T-helper 9 cell (primary cell): ENCODE measurements at places on chromosomes 13 and 19.

DNA sequence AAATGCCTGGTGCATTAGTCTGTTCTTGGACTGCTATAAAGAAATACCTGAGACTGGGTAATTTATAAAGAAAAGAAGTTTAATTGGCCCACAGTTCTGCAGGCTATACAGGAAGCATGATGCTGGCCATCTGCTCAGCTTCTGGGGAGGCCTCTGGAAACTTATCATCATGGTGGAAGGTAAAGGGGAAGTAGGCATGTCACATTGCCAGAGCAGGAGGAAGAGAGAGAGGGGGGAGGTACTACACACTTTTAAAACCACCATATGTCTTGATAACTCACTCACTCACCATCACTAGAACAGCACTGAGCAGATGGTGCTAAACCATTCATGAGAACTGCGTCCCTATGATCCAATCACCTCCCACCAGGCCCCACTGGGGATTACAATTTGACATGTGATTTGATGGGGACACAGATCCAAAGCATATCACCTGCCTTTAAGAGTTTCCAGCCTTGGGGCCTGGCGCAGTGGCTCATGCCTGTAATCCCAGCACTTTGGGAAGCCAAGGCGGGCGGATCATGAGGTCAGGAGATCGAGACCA is 219.0 kb downstream of the KATNAL1 start:
- no peak for DNase-seq

DNA sequence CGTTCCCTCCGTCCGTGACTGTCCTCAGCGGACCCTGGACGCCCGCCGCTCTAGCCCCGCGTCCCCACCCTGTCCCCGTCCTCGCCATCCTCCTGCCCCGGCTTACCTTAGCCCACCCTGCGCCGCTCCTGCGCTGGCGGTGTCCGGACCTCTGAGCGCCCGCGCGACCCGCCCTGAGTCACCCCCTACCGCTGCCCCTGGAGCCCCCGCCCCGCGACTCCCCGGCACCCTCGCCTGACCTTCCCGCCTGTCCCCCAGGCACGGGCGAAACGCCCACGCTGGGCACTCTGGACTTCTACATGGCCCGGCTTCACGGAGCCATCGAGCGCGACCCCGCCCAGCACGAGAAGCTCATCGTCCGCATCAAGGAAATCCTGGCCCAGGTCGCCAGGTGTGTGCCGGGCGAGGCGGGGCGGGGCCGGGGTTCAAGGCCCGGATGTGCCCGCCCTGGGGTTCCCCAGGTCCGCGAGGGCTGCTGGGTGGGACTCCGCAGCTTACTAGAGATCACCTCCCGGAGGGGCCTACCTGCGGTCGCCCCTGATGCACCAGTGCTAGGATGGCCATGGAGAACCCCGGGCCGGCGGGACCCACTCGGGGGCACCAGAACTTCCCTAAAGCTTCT is 5.1 kb downstream of the HMG20B start:
- DNase-seq: no peak

GRCh38 chr19:11963566-11964355 is 1.1 kb upstream of the ZNF763 start:
- DNase-seq: peak; percentile 60

DNA sequence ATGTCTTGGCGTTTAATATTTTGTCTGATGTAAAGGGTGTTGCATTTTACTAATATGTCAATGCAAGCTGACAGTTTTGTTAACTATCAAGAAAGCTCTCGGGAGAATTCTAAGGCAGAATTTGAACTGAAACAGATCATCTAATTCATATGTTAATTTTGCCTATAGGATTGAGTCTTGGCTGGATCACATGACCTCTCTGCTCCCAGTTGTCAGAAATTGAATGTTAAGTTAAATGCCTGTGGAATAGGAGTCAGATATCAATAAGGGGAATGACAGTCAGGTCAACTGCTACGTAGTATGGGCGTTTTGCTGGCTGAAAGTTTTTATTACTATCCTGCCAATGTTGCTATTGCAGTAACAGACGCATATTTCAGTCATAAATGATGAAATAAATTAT is 358.5 kb downstream of the MYO16 start:
- no peak for DNase-seq

- DNase-seq: no peak
Measured at GRCh38 chr19:40294560-40294959, 9.4 kb upstream of the AKT2 start.

GRCh38 chr19:5804516-5805461 is at the start of gene NRTN:
NRTN (plus strand) TSS chr19:5805067; CDS start chr19:5824166, 19,099 bp downstream.
- DNase-seq: peak; percentile 57

DNA sequence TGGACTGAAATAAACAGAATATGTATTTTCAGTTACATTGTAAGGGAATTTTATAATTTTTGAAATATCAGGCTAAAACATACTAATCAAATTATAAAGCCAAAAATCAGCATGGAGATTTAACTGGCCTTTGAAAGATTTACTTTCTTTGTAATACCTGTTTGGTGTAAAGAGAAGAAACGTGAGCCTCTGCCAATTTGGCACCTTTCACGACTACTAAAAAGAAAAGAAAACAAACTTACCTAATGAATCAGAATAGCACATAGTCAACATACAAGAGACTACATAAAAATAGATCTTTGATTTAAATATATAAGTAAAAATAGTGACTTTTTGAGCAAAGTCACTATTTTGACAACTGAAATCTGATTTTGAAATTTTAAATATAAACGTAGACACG is 87.4 kb downstream of the RBM26 start:
- DNase-seq: no peak

DNA sequence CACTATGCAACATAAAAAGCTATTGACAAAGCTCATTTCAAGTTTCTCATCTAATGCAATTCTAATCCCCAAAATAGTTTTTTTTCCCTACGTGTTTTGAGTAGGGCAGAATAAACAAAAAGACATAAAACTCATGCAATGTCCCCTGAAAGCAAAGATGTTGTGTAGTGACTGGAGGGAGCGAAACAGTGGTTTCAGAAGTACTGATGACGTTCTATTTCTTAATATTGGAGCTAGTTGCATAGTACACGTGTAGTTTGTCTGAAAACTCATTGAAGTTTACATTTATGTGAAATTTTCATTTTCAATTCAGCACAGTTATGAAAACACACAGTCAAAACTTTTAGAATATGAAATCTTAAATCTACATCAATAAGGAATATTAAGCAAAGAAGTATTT is 31.6 kb downstream of the USP12 start:
- DNase-seq: no peak

DNA sequence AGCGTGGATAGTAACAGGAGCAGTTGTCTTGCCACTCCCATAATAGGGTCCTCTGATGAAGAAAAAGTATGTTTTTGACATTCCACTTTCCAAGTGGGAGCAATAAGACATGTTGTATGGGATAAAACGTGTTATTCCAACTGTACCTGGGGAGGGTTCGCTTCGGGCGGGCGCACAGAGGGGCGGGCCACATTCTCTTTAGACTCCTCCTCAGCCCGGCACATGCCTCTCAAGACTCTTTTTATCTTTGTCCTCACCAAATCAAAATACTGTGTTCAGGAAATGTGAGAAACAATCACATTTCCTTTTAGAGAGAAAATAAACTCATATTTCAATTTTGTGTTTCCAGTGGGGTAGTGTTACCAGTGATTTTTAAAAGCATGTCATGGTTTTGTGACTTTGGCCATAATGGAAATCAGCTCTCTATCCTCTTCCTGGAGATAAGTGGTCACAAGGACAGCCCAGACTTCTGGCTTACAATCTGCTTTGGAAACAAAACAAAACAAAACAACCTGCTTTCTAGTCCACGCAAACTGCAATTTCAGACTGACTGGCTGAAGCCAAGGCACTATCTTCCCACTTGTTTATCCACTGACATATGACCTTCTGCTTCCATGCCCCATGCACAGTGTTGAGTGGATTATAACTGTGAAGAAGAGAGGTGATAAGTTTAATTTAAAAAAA is 276.1 kb downstream of the NALCN start:
- no peak for DNase-seq

DNA sequence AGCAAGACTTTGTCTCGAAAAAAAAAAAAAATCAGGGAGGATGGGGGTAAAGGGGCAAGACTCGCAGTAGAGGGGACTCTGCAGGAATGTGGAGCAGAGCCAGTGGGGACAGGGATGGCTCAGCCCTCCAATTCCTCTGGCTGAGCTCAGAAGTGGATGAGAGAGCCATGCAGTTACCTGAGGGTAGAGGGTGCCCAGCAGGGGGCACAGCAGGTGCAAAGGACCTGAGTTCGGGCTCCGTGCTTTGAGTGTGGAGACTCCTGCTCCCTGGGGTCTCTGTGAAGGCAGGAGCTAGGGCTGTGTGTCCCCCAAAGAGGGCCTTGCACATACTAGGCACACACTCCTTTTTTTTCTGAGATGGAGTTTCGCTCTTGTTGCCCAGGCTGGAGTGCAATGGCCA is 7.7 kb downstream of the DOCK6 start:
- DNase-seq: no peak
